ENCODE measurements at places on chromosomes 3 and 15. TPM values are rescaled to one million over a fixed set of nuclear protein-coding genes. Genes with fewer than 3 reads are reported as not detected.

DNA sequence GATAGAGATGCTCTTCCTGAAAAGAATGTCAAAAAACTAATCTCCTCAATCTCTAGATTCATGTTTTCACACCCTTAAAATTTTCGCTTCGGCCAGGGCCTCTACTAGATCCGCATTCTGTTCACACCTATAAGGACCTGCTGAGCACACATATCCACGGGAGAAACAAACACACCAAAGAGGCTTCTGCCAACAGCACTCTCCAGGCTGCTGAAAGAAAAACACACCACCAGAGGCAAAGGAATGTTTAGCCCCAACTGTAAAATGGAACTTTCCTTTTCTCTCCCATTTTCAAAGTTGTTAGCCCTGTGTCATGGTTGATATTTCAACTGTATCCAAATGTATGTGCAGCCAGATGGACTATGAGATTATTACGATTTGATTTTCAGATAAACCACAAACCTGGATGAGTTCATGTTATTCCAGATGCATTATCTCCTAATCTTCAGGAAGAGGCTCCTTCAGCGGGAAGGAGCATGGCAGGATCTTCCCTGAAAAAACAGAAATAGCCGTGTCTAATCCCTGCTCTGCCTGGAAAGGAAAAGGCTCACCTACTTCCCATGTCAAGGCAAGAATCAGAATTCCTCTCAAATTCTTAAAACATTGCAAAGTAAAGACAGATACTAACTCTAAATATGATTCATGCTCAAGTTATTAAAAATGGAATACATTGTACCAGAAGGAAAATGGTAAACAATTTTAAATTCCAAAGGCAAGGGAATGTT lies 442.7 kb upstream of the NR2F2 start:
- H3K4me1 ChIP-seq, result no peaks in the 10 kb centered on the region
- no peak overlapping the region for H3K4me3 ChIP-seq
- H3K27ac ChIP-seq, result no peak overlapping the region
- no peak for DNase-seq

Gene LMLN
- 4.3 TPM for total RNA-seq

DNA sequence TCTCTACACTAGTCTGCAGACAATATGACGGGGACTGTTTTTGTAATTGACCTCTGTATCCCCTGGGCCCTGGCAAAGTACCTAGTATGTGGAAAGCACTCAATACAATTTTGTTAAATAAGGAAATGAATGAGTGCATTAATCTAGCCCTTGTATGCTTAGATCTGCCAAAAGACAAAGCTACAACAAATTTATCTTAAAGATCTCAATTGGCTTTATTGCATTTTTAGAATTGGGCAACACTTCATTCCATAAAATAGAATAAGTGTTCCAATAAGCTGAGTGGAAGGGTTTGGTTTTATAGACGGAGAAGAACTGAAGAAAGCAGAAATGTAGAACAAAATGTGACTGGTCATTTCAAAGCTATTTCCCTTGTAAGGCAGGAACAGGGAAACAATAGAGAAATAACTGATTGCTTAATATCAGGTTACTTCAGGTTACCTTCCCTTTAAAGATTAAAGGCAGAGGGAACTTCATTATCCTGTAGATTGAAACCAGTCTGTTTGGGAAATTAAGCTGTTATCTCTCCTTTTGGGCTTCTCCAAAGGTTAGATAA lies 108.3 kb upstream of the MME start:
- no peak overlapping the region for H3K4me3 ChIP-seq
- no peak for DNase-seq
- no peaks in the 10 kb centered on the region for H3K36me3 ChIP-seq
- H3K27ac ChIP-seq, result no peak overlapping the region

Gene FAM227B
- 4.4 TPM for total RNA-seq

Gene AADAC
- not detected for total RNA-seq

DNA sequence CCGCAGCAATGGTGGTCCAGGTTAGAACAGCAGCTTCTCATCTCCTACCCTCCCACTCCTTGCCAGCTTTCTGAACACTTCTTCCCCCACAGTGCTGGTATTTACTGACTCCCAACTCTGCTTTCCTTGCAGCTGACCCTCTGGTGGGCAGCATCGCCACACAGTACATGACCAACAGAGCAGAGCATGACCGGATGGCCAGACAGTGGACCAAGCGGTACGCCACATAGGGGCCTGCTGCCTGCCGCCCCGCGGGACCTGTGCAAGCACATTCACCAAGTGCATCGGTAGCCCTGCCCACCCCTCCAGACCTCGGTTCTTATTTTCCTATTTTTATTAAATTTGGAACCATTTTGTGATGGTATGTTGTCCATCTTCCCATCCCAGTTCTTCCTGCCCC lies 216.2 kb upstream of the UBE2E1 start:
- no peaks in the 10 kb centered on the region for H3K27me3 ChIP-seq
- H3K27ac ChIP-seq, result no peak overlapping the region
- peaks cover 1% of the 10 kb centered on the region for H3K36me3 ChIP-seq

Gene GOLGA8N
- total RNA-seq, result 2.2 TPM

DNA sequence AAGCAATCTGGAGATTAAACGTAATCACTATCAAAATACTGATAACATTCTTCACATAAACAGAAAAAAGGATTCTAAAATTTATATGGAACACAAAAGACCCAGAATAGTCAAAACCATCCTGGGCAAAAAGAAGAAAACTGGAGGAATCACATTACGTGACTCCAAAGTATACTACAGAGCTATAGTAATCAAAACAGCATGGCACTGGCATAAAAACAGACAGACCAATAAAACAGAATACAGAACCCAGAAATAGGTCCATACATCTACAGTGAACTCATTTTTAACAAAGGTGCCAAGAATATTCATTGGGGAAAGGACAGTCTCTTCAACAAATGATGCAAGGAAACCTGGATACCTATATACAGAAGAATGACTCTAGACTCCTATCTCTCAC lies 621.9 kb upstream of the CCDC54 start:
- H3K36me3 ChIP-seq, result no peaks in the 10 kb centered on the region
- DNase-seq, result no peak
- no peaks in the 10 kb centered on the region for H3K4me1 ChIP-seq
- peaks cover 2% of the 10 kb centered on the region for H3K27me3 ChIP-seq
- H3K27ac ChIP-seq, result no peak overlapping the region

Gene GUCA1C
- total RNA-seq, result not detected

Gene DNAJA4
- 41.5 TPM for total RNA-seq

DNA sequence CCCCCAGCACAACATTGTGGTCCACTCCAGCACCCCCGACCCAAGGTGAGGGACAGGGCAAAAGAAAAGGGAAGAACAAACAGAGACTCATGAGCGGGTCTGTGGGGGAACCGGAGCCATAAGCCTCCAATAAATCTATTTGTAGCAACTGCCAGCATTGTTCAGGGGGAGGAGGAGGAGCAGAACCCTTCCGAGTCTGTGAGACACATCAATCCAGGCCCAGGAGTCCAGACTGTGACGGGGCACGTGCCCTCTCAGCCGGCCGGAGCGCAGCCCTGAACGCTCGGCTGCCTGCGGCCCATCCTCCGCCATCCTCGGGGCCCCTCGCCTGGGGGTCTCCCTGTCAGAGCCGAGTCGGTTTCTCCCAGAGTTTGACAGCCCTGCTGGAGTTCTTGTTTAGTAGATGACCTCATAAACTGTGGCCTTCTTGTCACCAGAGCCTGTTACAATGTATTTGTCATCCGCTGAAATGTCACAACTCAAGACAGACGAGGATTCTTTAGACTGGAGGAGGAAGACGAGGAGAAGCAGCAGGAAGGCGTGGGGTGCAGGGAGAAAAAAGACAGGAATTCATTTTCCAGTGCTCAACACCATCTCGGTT lies 47.9 kb downstream of the TLE3 start:
- no peak for DNase-seq
- H3K4me3 ChIP-seq, result no peak overlapping the region
- H3K27ac ChIP-seq, result no peak overlapping the region
- H3K36me3 ChIP-seq, result peaks cover 59% of the 10 kb centered on the region

DNA sequence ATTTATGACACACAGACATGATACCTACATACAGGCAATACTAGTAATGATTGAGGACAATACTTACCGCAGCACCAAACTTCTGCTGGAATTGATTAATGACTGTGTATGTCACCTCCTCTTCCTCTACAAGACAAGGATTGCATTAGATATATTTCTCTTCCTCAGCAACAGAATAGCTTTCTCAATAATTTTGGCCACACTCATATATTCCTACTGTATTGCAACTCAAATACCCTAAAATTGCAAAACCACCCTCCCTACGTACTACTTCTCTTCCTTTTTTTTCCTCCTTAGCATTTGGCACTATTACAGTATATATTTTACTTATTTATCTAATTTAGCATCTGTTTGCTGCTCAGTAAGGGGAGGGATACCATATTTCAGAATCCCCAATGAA lies 14.8 kb downstream of the EXD1 start:
- H3K27me3 ChIP-seq, result peaks cover 7% of the 10 kb centered on the region
- no peaks in the 10 kb centered on the region for H3K36me3 ChIP-seq
- no peak overlapping the region for H3K4me3 ChIP-seq
- H3K27ac ChIP-seq, result no peak overlapping the region
- no peaks in the 10 kb centered on the region for H3K4me1 ChIP-seq
- DNase-seq, result no peak

GRCh38 chr3:165256554-165257065 lies 60.4 kb upstream of the SLITRK3 start:
- no peaks in the 10 kb centered on the region for H3K36me3 ChIP-seq
- H3K4me3 ChIP-seq, result no peak overlapping the region
- no peaks in the 10 kb centered on the region for H3K4me1 ChIP-seq
- no peak for DNase-seq
- H3K27ac ChIP-seq, result no peak overlapping the region

Gene PTPN23
- 29.4 TPM for total RNA-seq

Gene CEMIP
- total RNA-seq, result not detected

Gene TM4SF18
- total RNA-seq, result not detected

GRCh38 chr3:29156086-29156715 lies 124.7 kb upstream of the RBMS3 start:
- no peak for DNase-seq
- H3K4me1 ChIP-seq, result peaks cover 11% of the 10 kb centered on the region
- no peaks in the 10 kb centered on the region for H3K36me3 ChIP-seq
- H3K27me3 ChIP-seq, result no peaks in the 10 kb centered on the region

GRCh38 chr15:75371486-75371885 lies 3.1 kb upstream of the MAN2C1 start:
- H3K27me3 ChIP-seq, result no peaks in the 10 kb centered on the region
- H3K27ac ChIP-seq, result no peak overlapping the region
- peaks cover 43% of the 10 kb centered on the region for H3K36me3 ChIP-seq
- no peak overlapping the region for H3K4me3 ChIP-seq

Gene CAMP
- not detected for total RNA-seq

DNA sequence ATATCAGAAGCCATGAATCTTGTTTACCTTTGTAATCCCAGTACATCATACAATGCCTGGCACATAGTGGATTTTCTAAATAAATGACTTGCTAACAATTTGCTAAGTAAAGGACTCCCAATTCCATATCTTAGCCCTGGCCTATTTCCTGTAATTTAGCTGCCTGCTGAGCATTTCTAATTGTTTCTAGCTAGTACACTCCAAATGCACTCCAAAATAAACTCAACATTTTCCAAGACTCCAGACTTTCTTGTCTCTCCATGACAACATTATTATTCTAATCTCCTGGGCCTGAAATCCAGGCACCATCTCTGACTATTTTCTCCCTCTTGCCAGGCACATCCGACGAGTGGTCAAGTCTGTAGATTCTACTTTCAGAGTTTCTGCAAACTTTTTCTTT lies 773.5 kb downstream of the SQOR start:
- H3K27ac ChIP-seq, result no peak overlapping the region
- H3K4me3 ChIP-seq, result no peak overlapping the region
- no peaks in the 10 kb centered on the region for H3K4me1 ChIP-seq
- DNase-seq, result no peak

Gene TIMP4
- total RNA-seq, result 0.34 TPM

GRCh38 chr15:70422342-70422741 lies 324.6 kb upstream of the TLE3 start:
- H3K27me3 ChIP-seq, result no peaks in the 10 kb centered on the region
- peaks cover 27% of the 10 kb centered on the region for H3K4me1 ChIP-seq
- no peak overlapping the region for H3K4me3 ChIP-seq
- no peak overlapping the region for H3K27ac ChIP-seq

- H3K27ac ChIP-seq, result no peak overlapping the region
- peaks cover 5% of the 10 kb centered on the region for H3K4me1 ChIP-seq
- no peaks in the 10 kb centered on the region for H3K27me3 ChIP-seq
- H3K36me3 ChIP-seq, result no peaks in the 10 kb centered on the region
- no peak for DNase-seq
- H3K4me3 ChIP-seq, result no peak overlapping the region
These were observed 30.8 kb downstream of the PLS1 start for GRCh38 chr3:142626971-142627370.

DNA sequence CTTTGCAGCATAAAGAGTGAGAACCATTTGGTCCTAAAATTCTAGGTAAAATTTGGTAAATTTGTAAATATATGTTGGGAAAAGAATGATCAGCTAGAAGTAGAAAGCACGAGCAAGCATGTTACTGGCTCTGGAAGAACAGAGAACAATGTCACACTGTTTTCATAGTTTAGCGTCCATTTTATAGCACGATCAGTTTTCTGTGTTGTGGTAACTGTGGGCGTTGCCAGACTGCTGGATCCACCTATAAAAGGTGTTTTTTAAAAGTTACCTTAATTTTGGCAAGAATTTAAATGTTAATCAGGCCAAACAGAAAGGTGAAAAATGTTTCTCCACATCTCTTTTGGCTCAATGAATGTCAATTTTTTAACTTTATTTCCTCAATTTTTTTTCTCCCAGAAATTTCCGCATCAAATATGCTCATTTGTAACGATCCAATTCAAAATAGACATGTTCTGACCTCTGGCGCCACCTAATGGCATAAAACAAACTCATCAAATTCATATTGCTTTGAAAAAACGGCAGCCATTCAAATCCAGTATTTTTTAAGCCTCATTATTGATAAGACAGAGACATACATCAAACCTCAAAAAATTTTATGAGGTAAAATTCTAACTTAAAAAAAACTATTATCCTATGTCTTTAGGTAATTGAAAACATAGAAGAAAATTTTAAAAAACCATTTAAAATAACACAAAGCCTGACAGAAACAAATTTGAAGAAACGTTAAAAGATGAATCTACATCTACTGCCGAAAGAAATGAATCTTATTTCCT lies 5.5 kb upstream of the GP5 start:
- H3K27me3 ChIP-seq, result no peaks in the 10 kb centered on the region
- H3K36me3 ChIP-seq, result peaks cover 24% of the 10 kb centered on the region
- H3K4me1 ChIP-seq, result peaks cover 26% of the 10 kb centered on the region
- H3K4me3 ChIP-seq, result no peak overlapping the region

Gene FOXL2
- not detected for total RNA-seq

GRCh38 chr3:180680097-180680430 lies 775 bp upstream of the CCDC39 start:
- H3K4me1 ChIP-seq, result peaks cover 13% of the 10 kb centered on the region
- DNase-seq, result peak; percentile 59
- H3K27me3 ChIP-seq, result peaks cover 48% of the 10 kb centered on the region
- peak overlapping the region; percentile 62 for H3K4me3 ChIP-seq
- no peak overlapping the region for H3K27ac ChIP-seq
- H3K36me3 ChIP-seq, result no peaks in the 10 kb centered on the region

Gene TMEM207
- total RNA-seq, result not detected

DNA sequence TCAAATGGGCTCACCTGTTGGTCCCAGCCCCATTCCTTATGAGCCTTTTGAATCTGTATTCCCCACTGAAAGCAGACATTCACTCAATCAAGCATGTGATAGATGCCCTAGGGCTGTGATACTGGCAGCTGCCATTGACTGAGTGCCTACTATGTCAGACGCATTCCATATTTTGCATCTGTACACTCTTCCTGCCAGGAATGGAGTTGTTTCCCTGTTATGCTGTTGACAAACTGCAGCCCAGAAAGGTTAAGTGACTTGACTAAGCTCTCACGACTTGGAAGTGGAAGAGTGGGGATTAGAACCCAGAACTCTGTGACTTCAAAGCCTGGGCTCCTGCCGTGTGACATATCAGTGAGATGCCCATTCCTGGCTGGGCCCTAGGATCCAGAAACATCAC lies 211.4 kb downstream of the RPLP1 start:
- H3K36me3 ChIP-seq, result no peaks in the 10 kb centered on the region
- no peak overlapping the region for H3K27ac ChIP-seq
- H3K4me3 ChIP-seq, result no peak overlapping the region
- no peak for DNase-seq
- no peaks in the 10 kb centered on the region for H3K27me3 ChIP-seq
